ENCODE measurements at places on chromosomes 4 and X.

DNA sequence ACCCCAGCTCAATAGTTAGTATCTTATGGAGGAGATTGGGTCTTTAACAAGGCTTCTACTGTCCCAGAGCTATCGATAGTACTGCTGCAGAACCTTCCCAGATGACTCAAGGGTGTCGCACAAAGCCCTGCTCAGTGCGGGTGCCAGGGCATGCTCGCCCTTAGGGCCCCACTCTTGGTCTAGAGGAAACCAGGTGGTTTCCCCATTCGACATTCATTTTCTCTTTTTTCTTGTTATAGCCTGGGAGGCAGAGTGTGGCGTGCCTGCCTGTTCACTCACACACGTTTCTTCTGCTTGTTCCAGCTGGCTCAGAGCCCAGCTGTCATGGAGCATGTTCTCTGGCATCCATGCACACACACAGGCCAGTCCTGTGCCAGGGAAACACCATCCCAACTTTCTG, 144.5 kb downstream of the SMIM20 start:
- no peak for DNase-seq

DNA sequence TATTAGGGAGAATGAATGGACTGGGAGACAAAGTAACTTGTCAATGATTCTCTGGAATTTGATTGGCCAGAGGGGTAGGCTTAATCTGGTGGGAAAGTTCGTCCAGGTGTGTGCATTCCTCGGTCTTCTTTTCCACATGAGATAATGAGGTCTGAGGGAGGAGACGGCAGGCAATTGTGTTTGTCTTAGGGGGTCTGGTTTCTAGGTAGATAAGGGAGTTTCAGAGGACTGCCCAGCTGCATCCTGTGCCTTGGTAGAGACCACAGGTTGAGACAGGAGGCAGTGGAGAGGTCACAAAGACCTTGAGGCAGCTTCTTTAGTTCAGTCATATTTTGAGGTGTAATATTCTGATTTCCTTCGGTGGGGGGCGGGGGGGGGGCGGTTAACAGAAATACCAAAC, 4.3 kb downstream of the MGST2 start:
- DNase-seq = no peak

DNA sequence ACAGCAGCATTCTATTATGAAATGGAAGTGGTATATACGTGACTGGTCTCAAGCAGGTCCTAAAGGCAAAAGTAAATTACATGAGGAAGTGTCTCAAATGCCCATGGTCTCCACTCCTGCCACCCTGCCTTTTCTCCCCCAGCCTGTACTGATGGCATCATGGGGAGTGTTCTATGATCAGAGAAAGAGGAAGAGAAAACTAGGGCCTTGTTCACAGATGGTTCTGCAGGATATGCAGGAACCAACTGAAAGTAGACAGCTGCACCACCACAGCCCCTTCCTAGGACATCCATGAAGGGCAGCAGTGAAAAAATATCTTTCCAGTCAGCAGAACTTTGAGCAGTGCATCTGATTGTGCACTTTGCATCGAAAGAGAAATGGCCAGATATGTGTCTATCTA, 901.5 kb downstream of the ARAP2 start:
- no peak for DNase-seq

- no peak for DNase-seq
Observed at GRCh38 chr4:24091639-24092233, 201.9 kb upstream of the PPARGC1A start.

GRCh38 chr4:26433556-26433955, 56.7 kb downstream of the CCKAR start:
- no peak for DNase-seq

All from NCI-H187 treated with DMSO at 0.1 percent for 48 hours (cell line).